ENCODE measurements at places on chromosomes 2 and 18.

DNA sequence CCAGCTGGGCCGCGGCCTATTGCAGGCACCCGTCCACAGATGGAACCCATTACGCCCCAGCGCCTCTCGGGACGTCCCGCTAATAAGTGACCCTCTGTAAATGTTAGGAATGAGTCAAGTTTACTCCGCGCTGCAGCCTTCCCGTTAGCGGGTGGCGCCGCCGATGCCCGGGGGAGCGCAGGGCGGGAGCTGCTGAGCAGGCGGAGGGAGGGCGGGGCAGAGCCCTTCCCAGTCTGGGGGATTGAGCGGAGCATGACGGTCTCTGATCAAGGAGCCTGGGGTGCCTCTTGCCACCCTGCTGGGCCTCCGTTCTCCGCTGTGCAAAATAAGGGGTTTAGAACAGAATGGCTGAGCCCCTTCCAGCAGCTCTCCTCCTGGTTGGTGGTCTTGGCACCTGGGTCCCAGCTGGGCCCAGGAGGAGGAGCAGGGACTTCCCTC, 10.5 kb downstream of the CROCC2 start:
- no peak for DNase-seq

GRCh38 chr2:223560749-223561435, 41.3 kb downstream of the SCG2 start:
- no peak for DNase-seq

GRCh38 chr2:201070948-201071478, 458 bp downstream of the HYCC2 start:
- DNase-seq = peak; percentile 15

DNA sequence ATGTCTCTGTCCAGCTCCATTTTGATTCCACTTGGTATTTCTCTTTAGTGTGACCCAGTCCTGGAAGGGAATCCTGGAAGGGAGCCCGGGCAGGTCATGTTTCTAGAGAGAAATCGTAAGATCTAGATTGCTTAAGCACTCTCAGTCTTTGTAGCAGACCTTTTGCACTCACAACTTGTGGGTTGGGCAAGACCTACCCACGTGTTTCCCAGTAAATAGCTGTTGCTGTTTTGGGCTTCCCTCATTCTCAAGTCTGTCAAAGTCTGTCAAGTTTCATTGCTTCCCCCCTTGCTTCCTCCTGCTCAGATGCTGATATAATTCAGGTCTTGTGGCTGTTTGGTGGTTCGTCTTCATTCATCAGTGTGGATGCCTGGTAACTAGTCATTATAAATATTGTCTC, 17.4 kb upstream of the NEMP2 start:
- DNase-seq = no peak

DNA sequence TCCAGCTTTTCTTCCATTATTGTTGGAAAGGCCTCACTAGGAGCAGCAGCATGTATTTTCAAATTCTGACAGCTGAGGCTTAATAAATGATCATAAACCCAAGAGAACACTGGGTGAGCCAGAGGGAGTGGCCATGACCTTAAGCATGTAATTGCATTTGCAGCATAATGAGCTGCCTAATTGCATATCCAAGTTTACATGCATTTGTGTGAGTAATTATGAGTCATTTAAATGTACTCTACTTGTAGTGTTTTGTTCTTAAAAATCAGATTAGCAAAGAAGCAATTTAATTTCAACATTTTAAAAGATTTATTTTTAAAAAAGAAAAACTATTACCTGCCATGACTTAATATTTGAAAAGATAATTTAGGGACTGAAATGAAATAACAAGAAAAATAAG, 74.8 kb downstream of the NOL10 start:
- no peak for DNase-seq

- DNase-seq = no peak
Measured at GRCh38 chr2:32425719-32426141, 68.9 kb downstream of the BIRC6 start.

GRCh38 chr18:80228051-80228848, 19.1 kb downstream of the PARD6G start:
- DNase-seq = no peak

GRCh38 chr2:126856403-126856802, 42.3 kb upstream of the TEX51 start:
- no peak for DNase-seq

- no peak for DNase-seq
Measured at GRCh38 chr18:68713796-68714195, 1.1 kb downstream of the TMX3 start.

- DNase-seq = no peak
Measured at GRCh38 chr2:40579247-40579646, 127.4 kb upstream of the SLC8A1 start.

DNA sequence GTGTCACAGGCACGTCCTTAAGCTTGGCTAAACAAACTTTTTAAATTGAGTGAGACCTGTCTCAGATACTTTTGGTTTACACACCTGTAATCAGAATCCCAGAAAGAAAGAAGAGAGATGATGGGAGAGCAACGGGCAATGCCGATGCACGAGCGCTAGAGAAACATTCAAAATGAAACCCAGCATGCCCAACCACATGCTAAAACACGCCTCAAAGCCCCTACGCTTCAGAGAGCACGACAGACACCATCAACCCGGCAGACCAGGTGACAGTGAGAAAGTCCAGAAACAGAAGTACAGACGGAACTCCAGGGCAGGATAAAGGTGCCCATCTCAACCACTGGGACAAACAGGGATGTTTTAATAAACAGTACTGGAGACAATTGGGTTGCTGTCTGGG, 85.5 kb downstream of the HDAC4 start:
- DNase-seq = no peak

DNA sequence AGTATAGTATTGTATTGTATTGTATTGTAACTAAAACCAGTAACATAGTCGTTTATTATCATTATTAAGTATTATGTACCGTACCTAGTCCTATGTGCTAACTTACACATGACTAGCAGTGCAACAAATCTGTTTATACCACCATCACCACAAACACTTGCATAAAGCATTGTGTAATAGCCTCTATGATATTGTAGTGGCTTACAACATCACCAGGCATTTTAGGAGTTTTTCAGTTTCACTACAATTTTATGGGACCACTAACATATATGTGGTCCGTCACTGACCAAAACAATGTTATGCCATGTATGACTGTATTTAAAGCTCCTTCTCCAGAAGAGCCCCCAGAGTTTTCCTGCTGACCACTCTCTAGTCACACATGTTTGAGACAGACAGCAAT, 306.2 kb downstream of the SETBP1 start:
- no peak for DNase-seq

- no peak for DNase-seq
Measured at GRCh38 chr2:146321175-146321574, 1523.7 kb upstream of the ACVR2A start.

DNA sequence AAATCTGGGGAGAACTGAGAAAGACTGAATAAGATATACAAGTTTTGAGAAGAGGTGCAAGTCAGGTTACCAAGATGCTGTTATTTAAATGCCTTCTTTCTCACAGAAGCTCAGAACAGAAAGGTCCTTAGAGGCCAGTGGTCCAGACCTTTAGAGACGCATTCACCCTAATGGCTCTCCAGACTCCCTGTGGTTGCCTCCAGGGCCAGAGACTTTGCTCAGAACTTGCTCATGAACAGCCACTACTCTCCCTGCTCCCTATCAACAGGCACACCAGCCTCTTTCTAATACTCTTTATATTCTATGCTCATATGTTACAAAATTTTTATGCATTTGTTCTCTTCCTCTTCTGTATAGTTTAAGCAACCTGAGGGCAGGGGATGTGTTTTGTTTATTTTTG, 349.0 kb upstream of the TNP1 start:
- no peak for DNase-seq

DNA sequence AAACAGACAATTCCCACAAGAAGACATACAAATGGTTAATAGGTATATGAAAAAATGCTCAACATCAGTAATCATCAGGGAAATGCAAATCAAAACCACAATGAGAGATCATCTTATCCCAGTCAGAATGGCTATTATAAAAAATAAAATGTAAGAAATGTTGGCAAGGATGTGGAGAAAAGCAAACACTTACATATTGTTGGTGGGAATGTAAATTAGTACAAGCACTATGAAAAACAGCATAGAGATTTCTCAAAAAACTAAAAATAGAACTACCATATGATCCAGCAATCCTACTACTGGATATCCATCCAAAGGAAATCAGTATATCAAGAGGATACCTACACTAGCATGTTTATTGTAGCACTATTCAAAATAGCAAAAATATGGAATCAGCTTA, 186.6 kb downstream of the NOL4 start:
- DNase-seq = no peak

- DNase-seq = no peak
Measured at GRCh38 chr18:23920054-23920453, 94.5 kb upstream of the TTC39C start.

DNA sequence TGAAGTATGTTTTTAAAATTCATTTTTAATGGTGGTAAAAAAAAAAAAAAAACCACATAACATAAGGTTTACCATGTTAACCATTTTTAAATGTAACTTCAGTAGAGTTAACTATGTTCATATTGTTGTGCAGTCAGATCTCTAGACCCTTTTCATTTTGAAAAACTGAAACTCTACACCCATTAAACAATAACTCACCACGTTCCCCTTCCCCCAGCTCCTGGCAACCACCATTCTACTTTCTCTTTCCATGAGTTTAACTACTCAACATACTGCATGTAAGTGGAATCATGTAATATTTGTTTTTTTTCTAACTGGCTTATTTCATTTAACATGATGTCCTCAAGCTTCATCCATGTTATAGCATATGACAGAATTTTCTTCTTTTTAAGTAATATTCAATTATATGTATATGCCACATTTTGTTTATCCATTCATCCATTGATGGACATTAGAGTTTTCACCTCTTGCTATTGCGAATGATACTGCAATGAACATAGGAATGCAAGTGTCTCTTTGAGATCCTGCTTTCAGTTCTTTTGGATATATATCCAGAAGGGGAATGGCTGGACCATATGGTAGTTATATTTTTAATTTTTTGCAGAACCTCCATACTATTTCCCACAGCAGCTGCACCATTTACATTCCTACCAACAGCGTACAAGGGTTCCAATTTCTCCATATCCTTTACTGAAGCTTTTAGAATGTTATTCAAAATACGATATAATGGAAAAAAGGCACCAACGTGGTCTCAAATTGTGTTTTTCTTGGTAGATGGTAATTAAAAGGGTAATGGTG, 91.0 kb downstream of the SPTBN1 start:
- no peak for DNase-seq

DNA sequence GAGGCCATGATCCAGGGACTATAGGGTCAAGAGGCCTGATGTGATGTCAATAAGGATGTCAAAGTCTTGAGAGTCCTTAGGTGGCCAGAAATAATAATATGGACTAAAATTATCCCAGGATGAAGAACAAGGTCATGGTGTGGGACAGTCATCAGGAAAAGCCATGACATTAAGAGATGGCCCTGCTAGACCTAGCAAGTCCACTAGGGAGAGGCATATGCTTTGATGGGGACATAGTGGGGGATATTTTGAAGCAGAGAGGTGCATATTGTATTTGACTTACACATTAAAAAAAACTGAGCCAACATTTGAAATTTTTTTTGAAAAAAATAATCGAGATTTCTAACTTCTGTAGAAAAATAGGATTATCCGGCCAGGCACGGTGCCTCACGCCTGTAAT, 53.3 kb upstream of the CXCR4 start:
- no peak for DNase-seq

All from stimulated activated CD4-positive, alpha-beta T cell treated with anti-CD3 and anti-CD28 coated beads, Interleukin-12 subunit alpha, Interleukin-12 subunit beta, amount 100 ng/mL, for 48 hours (primary cell).